ENCODE measurements at places on chromosomes 6 and 20.

DNA sequence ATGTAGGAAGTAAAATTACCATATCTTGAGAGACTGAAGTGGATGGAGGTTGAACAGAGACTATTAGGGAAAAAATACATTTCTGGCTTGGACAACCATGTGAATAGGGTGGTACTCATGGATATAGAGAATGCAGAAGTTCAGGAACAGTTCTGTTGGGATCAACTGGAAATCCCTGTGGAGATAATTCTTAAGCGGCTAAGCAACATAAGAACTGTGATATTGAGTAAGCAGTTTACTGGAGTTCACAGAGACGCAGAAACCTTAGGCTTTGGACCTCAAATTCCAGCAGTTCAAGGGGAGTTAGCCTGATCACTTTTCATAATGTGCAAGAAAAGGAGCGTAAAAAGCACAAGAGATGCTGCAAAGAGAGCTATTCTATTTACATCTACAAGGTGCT lies 23.6 kb upstream of the SLC17A4 start:
- DNase-seq = no peak

DNA sequence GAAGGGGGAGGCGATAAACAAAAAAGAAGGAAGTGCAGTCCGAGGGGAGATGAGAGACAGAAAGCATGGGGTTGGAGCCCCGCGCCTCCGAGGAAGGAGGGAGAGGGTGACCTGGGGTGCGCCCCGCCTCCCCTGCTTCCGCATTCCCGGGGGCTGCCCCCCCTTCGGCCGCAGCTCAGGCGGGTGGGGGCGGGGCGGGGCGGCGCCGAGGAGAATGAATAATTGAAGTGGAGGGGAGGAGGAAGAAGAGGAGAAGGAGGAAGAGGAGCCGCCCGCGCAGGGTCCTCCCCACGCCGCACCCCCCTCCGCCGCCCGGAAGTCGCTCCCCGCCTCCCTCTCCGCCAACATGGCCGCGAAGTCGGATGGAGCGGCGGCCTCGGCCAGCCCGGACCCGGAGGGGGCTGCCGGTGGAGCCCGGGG lies at the start of gene XKR7:
Gene XKR7 (plus strand): TSS at position 322 of the 420 bp plus-strand sequence. CDS start 25 bp downstream, at position 347.
- no peak for DNase-seq

DNA sequence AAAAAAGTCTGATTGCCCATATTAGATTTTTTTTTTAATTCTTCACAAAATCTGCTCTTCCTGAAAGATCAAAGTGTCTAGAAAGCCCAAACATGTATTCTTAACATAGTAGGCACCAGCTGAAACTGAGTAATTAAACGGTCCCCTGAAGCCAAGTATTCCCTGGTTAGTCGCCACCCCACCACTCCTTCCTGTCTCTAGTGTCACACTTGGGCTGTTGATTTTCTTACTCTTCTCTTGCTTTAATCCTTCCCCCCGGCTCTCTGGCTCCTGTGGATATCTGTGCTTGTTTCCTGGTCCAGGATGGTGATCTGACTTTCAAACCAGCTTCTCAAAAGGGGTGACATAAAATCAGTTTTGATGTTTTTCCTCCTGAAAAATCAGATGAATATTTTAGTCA lies 162.9 kb downstream of the QKI start:
- DNase-seq = no peak

DNA sequence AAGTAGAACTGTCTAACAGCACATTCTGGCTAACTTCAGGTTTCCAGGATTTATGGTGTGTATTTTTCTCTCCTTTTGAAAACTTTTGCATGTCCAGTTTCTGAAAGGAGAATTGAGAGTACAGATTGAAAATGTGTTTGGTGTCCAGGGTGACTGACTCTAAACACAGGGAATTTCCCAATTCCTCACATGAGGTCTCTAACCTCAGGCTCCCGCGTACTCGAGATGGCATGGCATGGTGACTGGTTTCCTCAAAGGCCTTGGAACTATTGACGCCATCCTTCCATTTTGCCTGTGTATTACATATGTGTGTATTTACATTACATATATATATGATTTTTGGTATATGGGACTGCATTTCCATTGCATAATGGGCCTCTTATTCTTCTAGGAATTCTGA lies 52.5 kb downstream of the PRND start:
- DNase-seq = no peak

GRCh38 chr6:90154755-90155470 lies 141.7 kb downstream of the BACH2 start:
- DNase-seq = no peak

DNA sequence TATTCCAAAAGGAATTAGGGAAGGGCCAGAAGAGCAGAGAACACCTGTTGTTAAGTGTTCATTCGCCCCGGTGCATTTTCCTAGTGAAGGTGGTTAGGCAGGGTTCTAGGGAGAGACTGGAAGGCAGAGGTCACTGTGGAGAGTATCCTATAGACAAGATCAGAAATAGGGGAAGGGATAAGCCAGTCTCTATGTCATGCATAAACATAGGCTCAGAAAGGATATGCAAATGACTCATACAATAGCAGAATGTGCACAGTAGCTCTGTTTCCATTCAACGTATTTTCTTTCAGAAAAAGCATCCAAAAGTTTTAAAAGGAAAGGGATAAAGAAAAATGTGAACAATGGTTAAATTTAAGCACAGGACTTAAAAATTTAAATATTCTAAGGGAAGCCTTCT lies 47.4 kb downstream of the BMP6 start:
- no peak for DNase-seq

DNA sequence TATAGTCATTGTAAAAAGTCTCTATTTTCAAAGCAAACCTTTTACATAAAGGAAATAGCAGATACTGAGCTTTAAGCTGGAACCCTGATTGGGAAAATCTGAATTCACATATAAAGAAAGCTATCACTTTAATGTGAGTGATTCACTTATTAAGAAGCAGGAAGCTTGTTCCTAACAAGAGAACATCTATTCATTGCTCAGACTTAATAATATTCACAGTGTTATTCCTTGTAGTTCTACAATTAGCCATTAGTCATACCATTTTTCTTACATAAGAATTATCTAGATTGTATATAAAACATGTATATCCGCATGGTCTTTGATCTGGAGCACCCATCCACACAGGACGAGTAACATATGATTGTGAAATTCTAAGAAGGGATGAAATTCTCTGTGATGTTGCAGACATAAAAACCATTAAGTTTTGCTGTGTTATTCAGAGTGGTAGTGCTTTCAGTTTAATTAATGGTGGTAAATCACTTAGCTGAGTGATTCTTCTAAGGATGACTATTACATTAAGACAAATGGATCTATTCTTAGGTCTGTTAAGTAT lies 71.1 kb upstream of the FOXQ1 start:
- no peak for DNase-seq

DNA sequence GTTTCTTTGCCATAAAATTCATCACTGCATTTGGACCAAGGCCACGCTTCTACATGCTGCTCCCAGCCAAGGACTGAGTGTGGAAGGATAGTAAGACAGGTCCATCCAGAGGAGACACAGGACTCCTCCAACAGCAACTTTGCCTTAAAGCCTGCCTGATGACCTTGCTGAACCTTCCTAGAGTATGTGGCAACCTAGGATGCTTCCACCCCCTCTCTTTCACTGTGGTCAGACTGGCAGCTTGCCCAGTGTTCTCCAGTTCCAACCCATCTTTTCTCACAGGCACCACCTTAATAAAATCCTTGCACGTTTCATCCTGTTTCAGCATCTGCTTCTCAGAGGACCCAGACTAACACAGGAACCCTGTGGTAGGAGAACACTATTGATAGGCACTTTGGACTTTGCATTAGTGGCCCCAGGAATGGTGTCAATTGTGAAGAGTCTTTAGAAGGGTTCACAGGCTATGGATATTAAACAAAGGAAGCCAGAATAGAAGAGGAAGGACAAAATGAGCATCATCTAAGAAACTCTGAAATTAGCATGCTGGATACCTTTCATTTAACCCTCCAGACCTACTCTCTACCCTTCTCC lies 2.4 kb upstream of the PKHD1 start:
- DNase-seq = no peak

- DNase-seq = no peak
These were observed 160.9 kb downstream of the DTNBP1 start for GRCh38 chr6:15501826-15502445.

DNA sequence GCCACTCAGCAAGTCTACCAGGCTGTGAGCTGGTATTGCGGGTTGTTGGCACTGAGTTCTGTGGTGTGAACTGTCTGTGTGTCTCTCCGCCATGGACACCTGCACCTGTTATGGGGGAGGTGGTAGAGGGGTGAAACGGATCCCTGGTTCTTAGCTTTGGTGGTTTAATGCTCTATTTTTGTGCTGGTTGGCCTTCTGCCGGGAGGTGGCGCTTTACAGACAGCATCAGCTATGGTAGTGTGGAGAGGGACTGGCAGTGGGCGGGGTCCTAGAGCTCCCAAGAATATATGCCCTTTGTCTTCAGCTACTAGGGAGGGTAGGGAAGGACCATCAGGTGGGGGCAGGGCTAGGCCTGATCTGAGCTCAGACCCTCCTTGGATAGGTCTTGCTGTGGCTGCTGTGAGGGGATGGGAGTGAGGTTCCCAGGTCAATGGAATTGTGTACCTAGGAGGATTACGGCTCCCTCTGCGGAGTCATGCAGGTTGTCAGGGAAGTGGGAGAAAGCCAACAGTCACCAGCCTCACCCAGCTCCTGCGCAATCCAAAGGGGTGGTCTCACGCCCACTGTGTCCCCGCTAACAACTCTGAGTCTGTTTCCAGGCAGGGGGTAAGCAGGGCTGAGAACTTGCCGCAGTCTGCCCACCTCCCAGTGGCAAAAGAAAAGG lies 154.3 kb downstream of the CCDC170 start:
- peak; percentile 55 for DNase-seq

DNA sequence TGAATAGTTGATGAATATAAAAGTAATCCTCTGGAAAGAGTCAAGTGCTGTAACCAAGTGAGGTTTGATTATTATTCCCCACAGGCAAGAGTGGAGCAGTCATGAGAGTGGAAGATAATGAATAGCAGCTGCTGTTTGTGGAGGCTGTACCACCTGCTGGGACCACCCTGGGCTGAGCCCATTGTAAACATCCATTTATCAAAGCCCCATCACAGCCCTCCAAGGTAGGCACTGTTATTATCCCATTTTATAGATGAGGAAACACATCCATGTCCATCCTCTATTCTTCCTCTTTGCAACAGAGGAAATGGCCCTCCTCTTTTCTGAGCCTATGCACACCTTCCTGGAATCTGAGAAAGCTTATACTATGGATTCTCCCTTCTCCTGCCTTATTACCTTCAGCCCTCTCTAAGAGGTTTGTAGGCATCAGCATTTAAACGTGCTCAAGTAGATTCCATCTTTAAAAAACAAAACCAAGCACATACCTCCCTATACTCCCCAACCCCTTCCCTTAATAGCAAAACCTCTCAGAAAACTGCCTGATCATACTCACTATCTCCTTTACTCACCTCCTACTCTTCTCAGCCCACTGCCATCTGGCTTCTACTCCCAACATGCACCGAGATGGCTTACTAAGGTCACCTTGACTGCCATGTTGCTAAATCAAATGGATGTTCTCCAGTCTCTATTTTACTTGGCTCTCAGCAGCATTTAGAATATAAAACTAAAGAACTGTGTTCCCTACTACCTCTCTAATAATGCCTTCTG lies 37.1 kb downstream of the CDH22 start:
- no peak for DNase-seq

DNA sequence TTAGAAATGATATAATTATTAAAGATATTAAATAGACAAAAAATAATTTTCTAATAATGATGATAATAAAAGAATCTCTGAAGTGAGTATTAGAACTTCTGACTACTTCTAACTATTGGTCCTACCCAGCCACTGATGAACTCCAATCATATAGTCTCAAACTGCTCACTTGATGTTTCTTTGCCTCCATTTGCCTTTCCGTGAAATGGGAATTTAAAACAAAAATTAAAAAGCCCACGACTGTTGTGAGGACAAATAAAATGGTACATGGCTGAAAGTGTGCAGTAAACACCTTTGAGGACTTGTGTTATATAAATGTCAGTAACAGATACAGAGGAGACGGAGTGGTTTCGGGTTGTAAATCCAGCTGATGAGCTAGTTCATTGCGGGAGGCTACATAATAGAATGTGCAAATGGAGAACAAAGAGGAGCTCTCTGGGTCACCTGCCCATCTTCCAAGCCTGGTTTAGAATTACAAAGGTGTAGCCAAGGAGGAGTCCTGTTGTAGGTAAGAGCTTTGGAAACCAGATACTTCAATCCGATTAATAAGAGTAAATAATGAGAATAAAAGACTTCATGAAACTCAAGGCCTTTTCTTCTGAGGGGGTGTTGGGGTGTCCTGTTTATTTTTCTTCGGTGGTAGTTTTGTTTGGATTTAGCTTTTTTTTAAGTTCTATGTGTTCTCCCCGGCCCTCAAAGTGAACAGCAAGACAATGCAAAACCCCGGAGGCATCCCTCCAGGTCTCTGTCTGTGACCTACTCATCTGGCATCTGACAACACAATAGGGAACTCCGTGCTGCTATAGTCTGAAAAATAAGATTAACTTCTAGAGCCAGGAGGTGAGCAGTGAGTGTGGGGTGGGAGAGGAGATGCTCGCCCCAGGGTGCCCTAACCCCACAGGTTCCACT lies 4.4 kb upstream of the PXDC1 start:
- DNase-seq = no peak

GRCh38 chr6:16238963-16239797 lies 793 bp downstream of the GMPR start:
- DNase-seq = peak; percentile 41

DNA sequence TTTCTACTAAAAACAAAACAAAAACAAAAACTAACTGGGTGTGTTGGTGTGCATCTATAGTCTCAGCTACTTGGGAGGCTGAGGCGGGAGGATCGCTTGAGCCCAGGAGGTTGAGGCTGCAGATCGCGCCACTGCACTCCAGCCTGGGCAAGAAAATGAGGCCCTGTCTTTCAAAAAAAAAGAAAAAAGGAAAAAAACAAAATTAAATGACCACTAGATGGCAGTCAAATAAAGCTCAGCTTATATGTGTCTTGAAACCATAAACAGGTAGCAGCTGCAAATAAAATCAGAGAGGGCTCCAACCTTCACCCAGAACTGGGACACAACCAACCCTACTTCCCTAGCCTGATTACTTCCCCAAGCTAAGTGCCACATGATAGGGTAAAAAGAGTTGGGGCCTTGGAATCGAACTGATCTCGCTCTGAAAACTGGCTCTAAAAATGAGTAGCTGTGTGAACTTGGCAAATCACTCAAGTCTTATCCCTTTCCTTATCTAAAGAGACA lies 67.1 kb upstream of the ADGRF4 start:
- DNase-seq = peak; percentile 25

DNA sequence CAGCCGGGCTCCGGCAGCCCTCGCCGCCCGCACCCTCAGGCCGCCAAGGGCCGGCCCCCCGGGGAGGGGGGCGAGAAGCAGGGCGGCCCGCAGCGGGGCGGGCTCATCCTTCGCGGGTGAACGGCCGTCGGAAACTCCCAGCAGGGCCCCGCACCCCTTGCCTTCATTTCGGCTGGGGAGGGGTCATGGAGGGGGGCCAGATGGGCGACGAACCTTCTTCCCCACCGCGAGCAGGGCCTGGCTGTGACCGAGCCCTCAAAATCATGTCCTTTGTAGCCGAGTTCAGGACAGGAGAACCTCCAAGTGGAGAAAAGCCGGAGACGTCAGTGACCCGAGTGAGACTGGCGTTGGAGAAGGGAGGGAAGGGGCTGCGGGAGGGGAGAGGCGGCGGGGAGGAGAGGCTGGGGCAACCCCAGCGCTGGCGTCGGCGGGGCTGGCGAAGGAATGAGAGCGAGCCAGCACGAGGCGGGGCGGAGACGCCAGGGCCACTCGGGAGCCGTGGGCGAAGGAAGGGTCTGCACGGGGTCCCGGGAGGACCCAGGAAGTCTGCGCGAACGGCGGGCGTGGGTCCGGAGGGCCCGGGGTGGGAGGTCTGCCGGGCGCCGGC lies 571 bp upstream of the FOXC1 start:
- DNase-seq = no peak

GRCh38 chr6:26249707-26249956 lies 115.4 kb upstream of the BTN3A2 start:
- DNase-seq = no peak
